ENCODE measurements at places on chromosomes 13 and 19.

GRCh38 chr13:73055813-73056564, 2.8 kb upstream of the KLF5 start:
- peak; percentile 20 for DNase-seq

DNA sequence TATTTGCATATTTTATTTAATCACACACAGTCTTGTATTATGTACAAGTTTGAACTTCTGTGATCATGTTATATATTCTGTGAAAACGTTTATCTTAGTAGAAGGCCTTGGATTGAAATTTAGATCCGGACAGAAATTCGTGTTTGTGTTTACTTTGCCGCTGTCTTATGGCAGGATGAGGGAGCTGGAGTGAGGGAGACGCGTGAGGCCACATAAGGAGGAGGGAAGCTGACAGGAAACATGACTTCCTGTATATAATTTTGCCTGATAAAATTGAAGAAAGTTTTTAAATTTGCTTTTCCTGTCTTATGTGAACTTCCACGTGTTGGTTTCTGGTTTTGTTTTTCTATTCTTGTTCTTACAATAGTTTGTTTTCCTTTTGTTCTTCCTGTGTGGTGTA, 200.2 kb downstream of the MTUS2 start:
- DNase-seq, result no peak

GRCh38 chr13:24725379-24725778, 38.6 kb upstream of the RNF17 start:
- no peak for DNase-seq

GRCh38 chr19:15115762-15116615, 8.8 kb downstream of the SYDE1 start:
- no peak for DNase-seq

DNA sequence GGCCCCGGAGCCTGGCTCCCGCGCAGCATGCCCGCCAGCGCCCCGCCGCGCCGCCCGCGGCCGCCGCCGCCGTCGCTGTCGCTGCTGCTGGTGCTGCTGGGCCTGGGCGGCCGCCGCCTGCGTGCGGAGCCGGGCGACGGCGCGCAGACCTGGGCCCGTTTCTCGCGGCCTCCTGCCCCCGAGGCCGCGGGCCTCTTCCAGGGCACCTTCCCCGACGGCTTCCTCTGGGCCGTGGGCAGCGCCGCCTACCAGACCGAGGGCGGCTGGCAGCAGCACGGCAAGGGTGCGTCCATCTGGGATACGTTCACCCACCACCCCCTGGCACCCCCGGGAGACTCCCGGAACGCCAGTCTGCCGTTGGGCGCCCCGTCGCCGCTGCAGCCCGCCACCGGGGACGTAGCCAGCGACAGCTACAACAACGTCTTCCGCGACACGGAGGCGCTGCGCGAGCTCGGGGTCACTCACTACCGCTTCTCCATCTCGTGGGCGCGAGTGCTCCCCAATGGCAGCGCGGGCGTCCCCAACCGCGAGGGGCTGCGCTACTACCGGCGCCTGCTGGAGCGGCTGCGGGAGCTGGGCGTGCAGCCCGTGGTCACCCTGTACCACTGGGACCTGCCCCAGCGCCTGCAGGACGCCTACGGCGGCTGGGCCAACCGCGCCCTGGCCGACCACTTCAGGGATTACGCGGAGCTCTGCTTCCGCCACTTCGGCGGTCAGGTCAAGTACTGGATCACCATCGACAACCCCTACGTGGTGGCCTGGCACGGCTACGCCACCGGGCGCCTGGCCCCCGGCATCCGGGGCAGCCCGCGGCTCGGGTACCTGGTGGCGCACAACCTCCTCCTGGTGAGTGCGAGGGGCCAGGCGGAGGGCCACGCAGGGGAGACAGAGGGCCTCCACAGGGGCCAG, at the start of gene KL:
KL (plus strand) TSS at position 10 of the 909 bp plus-strand sequence; CDS start at position 28, 18 bp downstream.
- DNase-seq, result no peak
